ENCODE measurements at places on chromosomes 12 and 14. TPM values are rescaled to one million over a fixed set of nuclear protein-coding genes. Genes with fewer than 3 reads are reported as not detected.

DNA sequence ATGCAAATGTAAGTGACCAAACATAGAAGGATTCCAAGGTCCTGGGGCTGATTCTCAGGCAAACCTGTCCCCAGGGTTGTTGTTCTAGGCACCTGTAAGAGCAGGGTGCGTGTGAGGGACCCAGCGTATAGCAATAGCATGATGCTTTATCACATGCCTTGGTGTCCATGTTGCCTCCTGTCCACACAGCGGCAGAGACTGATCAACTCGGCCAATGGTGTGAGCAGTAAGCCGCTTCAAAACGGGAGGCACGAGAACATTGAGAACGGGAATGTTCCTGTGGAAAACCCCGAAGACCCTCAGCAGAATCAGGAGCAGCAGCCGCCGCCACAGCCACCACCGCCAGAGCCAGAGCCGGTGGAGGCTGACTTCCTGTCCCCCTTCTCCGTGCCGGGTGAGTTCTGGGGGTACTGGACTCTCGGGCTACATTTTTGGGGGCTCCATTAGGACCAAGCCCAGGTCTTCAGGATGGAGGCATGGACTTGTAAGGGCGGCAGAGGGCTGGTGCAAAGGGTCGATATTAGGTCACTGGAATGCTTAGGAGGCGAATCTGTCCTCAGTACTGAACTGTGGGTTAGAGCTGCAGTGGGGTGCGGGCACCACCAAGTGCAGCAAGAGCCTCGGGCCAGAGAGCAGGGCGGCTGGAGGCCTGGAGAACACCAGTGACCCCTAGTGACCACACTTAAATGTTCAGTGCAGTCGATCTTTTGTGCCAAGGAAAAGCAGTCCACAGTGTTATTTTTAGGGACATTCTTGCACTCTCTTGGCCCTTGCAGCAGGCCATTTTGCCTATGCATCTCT lies 57.2 kb upstream of the RIN3 start:
- no peak for DNase-seq

GRCh38 chr12:125140279-125141209 lies 75.3 kb downstream of the AACS start:
- DNase-seq: no peak

DNA sequence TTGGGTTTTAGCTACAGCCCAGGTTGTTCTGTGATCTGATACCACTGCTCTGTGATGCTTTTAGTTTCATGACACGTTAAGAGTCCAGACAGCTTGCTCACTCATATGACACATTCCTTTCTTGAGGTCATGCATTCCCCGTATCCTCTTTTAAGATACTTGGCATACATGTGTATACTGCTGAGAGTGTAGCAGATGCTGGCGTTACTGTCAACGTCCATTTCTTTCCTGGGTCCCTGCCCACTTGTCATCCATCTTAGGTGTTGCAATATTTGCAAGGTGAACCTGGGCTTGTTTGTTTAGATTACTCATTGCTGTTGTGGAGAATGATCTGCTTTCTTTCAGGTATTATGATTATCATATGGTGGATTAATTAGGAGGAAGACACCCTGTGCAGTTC lies 9.1 kb upstream of the EMP1 start:
- DNase-seq: no peak

- DNase-seq: no peak
These were observed 71.0 kb upstream of the CRY1 start for GRCh38 chr12:107164392-107164791.

DNA sequence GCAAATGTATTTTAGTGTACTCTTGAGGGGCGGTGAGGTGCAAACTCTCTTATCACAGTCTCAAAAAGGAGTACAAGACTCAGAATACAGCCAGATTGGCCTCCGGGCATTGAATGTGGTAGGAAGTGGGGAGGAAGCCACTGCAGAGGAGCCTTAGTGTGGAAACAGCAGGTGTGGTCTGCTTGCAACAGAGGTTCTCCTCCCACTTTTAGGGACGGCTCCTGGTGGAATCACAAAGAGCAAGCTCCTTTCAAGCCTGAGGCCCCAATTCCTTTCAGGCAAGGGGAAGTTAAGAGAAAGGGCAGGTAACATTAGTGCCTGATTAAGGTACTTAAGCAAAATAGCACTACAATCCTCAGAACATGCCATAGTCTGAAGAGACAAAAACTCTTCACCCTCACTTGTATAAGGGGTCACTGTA lies 23.7 kb upstream of the SLC2A3 start:
- DNase-seq: no peak

DNA sequence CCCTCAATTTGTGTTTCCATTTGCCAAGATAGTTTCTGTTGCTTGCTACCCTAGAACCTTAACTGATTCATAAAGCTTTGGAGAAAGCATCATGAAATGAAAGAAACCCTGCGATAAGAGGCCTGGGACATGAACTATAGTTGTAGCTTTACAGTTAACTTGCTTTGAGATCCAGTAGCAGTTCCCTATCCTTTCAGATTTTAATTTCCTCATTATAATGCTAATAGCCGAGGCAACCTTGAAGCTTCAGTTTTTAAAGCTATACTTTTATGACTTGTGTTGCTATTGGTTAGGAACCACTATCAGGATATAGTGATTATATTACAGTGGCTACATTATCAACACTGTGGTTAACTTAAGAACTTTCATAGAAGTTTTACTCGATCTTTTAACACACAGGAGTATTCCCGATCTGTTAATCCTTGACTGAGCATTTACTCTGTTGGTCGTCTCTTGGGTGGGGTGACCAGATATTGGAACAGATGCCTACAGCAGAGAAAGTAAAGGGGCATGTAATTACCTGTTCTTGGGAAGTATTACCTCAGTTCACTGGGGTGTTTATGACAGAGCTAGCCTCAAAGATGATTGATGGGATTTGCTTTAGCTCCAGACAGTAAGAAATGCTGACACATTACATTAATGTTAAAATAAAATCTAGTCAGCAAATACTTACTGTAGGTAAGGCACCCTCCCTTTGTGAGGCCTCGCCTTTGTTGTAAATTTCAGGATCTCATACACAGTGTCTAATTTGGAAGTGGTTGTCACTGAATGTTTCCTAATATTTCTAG lies 86.2 kb upstream of the CSRP2 start:
- no peak for DNase-seq

DNA sequence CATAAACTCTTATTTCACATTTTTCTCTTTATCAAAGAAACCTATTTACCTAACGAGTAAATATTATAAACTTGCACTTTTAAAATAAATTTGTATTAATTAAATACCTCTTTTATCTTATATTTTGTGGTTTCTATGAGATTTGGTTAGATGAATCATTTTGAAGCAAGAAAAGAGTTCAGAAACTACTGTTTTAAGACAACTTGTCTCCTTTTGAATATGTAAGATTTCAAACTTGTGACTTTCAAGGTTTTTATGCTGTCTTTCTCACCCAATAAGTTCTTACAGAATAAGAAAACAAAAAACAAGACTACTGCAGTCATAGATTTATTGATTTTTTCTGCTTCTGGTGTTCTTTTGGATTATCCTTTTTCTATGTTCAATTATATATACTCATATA lies 339.0 kb downstream of the SNAPC1 start:
- DNase-seq: no peak

DNA sequence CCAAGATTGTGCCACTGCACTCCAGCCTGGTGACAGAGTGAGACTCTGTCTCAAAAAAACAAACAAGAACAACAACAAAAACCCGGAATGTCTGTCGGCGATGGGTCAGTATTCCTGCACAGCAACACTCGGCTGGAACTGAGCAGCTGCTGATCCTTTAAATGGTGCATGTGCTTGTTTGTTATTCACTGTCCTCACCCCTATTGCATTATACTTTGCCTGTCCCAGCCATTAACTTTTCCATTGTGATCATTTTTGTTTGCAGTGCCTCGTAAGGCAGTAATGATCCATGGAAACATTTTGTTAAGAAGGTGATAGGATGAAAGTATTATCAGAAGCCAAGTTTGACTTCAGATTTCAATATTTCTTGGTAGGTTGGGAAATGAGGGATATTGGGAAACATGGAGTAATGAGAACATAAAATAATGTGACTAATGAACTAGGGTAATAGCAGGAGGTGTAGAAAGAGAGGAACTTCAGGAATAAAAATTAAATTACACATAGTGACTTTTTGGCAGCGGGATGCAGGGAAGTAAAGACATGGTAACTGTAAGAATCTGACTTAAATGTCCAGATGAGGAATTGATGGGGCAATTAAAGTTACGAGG lies 6.1 kb downstream of the ACSS3 start:
- DNase-seq: no peak

DNA sequence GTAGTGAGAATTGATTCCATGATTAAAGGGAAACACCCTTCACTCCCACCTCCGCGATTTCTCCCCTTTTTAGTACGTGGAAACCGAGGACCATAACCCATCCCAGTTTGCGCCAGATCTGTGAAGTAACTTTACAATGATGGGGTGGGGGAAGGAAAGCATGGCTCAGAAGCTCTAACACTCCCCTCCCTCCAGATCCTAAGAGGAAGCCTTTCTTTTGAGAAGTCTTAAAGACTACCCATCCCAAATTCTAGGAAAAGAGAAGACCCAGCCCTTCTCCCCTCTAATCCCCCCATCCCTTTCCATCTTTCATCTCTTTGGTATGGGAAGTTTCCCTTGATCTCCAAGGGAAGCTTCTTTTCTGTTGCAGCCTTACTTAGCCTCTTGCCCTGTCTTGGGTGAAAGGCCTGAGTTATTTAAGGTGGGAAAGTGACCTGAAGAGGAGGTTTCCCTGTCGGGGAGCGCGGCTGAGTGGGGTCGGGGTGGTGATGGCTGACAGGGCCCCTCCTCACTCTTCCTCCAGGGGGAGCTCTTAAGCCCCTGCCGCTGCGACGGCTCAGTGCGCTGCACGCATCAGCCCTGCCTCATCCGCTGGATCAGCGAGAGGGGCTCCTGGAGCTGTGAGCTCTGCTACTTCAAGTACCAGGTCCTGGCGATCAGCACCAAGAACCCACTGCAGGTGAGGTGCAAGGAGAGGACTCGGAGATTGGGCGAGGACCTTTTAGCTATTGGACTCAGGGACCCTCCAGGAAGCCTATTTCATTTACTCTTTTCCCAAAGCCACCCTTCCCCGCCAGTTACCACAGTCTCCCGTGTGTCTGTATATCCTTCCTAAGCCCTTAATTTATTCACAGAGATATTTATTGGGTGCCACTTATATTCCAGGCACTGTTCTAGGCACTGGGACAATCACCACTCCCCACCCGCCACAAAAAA lies 1.8 kb downstream of the MARCHF9 start:
- DNase-seq: no peak

GRCh38 chr14:101072945-101073597 lies 169.5 kb upstream of the RTL1 start:
- no peak for DNase-seq

DNA sequence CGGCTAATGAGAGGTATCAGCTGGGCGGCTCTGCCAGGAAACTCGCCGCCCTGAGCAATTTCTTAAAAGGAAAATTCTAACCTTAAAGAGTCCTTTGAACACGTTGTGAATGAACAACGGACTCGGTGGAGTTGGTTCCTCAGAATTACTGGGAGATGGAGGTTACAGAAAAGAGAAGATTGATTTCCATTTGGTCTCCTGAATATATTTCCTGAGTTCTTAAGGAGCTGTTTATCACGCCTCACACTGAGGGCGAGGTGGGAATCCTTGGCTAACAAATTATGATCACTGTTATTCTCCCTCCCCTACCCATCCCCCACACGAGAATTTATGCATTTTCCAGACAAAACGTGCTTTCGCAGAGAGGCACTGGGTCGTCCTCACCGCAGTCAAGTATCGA lies 194.5 kb upstream of the C14orf180 start:
- no peak for DNase-seq

DNA sequence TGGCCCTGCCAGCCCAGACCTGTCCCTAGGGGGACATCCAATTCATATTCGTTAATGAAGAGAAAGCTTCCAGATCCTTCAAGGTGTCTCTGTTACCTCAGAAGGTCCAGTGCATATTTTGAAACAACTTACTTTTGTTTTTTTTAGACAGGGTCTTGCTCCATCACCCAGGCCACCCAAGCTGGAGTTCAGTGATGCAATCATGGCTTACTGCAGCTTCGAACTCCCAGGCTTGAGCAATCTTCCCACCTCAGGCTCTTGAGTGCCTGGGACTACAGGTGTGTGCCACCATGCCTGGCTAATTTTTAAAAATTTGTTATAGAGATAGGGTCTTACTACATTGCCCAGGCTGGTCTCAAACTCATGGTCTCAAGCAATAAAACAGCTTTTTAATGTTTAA lies 48.4 kb downstream of the B4GALNT3 start:
- DNase-seq: no peak

Gene MYO1H
- 0.83 TPM for total RNA-seq

Gene PLEKHA5
- 23.0 TPM for total RNA-seq

Gene CLECL1
- not detected for total RNA-seq

Gene AICDA
- not detected for total RNA-seq

Gene MYBPC1
- total RNA-seq: not detected

Gene TIMELESS
- total RNA-seq: 12.7 TPM

Gene MYF5
- total RNA-seq: not detected

Measured in esophagus squamous epithelium (tissue), 5 donors.